ENCODE measurements at places on chromosomes 7 and 10.

DNA sequence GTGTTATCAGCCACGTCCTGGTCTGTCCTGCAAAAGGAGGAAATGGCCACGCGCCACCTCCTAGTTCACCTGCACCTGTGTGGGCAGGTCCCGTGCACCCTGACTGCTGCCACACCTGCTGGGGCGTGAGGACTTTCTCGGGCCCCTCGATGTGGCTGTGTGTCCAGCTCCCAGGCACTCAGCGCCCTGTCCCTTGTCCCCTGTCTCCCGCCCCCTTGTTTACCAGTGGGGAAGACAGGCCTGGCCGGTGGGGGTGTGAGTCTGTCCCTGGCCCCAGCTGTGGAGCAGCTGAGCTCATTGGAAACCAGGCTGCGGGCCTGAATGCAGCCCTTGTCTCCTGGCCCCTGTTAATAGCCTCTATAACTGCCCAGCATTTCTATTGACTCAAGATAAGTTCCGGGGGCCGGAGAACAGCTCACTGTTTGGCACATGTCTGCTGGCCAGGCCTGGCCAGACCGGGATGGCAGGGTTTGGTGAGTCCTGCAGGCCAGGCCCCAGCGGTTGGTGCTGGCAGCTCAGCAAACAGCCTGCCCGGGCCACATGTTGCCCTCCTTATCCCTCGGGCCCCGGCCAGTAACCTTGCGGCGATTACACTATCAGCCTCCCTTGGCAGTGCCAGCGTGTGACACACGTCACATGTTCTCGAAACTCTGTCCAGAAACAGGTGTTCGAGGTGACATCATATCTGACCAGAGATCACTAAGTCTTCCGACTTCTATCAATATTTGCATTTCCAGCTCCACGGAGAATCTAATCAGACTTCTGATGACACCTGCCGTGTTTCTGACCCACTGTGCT is 52.1 kb downstream of the FOXL3 start:
- no peak for DNase-seq

- no peak for DNase-seq
Measured at GRCh38 chr7:157282141-157282801, 54.5 kb upstream of the DNAJB6 start.

DNA sequence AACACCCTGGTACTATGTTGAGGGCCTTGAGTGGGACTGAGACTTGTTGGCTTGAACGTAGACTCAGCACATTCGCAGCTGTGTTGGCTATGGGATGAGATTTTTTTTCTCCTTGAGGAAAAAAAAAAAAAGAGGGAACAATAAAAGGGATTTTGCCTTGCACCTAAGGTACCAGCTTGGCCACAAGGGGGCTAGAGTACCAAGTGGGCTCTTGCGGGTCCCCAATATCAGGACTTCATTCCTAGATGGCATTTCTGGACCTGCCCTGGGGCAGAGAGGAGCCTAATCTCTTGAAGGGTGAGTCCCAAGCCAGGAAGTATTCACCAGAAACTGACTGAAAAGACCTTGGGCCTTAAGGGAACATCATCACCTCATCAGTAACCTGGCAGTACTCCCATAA is 1083.6 kb upstream of the PHF14 start:
- no peak for DNase-seq

- no peak for DNase-seq
Measured at GRCh38 chr7:64965594-64965993, 25.2 kb downstream of the ZNF117 start.

DNA sequence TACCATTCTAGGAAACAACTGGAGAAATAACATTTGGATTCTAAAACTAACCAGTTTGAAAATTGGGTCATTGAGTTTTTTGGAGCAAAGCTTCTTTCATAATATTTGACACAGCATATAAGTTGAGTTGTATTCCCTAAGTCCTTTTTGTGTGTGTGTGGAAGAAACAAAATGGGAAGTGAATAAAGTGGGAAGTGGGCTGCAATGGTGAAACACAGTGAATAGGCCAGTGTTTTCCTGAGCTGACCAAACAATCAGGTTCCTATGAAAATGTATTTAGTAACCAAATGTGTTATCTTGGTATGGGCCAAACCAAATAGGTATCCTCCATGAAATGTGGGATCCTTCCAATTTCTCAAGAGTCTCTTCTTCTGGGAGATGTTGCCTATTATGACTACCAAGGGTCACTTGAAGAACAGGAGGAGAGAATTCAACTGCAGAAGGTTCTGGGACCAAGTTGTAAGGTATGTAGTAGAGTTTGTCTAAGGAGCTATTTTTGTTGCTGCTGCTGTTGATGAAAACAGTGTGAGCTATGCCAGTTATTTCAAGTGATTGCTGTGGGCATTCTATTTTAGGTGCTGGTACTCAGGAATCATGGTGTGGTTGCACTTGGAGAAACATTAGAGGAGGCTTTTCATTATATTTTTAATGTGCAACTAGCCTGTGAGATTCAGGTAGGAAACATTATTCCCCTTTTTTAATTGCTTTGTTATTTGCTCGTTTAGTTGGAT is 88.3 kb upstream of the MXI1 start:
- no peak for DNase-seq

DNA sequence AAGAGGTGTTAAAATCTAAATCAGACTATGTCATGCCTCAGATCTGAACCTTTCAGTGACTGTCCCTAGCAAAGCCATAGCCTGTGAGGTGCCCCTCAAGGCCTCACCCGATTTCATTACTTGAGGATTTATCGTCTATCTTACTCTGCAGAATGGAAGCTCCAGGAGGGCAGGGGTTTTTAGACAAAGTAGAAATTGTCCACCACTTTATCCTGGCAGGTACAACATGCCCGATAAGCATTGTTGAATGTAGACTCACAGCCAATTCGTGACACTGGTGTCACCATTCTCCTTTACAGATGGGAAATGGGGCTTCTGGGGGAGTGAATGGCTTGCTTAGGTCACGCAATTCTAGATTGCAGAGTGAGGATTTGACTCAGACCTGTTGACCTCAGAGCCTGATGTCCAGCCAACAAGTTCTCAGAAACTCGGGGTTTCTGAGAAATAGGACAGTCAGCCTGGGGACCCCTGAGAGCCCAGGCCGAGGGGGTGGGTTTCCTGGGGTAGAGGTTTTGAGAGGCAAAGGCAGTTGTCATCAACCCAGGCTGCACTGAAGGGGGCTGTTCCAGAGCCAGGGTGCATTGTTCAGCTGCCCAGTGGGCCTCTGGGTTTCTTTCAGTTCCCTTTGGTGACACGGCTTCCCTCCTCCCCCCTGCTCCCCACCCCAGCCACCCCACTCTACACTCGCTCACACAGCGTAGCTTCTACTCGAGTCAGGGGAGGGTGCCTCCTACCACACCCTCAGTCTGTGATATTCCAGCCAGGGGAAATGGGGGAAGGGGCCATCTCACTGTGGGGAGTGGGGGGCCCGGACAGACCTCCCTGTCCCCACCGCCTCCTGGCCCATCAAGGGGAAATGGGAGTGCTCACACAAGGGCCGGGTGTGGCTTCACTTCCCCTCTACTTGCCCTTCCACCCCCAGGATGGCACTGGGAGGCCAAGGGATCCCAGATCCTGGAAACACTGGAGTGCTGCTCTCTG is 3.1 kb upstream of the IRF5 start:
- no peak for DNase-seq

DNA sequence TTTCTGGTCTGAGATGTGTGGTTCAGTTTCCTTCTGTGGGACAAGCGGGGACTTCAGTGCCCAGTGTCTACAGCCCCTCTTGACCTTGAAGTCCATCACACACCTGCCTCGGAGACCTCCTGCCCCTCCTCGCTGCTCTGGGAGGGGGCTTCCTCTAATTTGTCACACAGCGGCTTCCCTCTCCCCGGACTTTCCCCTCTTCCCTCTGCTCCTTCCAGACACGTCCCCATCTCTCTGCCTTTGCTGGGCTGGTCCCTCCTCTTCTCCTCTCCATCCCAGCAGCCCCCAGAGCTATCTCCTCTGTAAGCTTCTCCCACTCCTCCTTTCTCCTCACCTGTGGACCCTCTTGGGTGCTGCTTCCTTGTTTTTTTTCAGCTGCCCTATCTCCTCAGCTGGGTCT is 122.2 kb upstream of the SORCS3 start:
- DNase-seq: no peak

DNA sequence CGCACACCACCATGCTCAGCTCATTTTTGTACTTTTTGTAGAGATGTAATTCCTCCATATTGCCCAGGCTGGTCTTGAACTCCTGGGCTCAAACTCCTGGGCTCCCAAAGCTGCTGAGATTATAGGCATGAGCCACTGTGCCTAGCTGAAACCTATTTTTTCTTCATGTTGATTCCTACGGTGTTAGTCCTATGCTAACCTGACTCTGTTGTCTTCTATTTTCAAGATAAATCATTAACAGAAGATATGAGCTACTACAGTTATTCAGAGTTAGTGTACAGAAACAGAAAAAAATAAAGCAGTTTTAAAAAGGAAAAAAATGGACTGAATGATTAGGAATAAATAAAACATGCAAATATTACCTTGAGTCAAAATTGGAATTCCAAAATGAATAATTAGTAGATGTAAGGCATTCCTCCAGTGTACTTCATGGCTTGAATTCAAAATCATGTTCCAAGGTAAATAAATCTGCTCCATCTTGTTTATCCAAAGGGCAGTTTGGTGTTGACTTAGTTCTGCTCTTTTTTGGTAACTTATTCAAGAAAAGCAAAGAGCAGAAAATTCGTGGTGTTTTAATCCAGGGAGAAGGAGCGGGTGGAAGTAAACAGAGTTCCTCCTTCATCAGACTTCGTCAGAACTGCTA is 185.8 kb downstream of the CACNB2 start:
- no peak for DNase-seq

DNA sequence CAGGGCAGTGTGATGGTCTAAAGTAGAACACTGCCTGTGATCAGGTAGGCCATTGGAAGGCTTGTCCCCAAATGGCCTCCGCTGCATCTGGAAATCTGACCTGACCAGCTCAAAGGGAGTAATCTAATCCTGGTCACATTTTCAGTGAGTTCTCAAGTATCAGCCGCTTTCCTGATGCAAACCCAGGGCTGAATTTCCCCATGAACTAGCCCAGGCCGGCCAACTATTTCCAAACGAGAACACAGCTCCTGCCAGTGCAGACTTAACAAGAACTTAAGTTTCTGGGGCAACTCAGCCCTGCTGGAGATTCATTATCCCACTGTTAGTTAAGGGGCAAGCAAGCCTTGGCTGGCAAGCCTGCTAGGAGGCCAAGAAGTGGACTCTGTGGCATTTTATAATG is 59.6 kb upstream of the FAM180A start:
- no peak for DNase-seq

DNA sequence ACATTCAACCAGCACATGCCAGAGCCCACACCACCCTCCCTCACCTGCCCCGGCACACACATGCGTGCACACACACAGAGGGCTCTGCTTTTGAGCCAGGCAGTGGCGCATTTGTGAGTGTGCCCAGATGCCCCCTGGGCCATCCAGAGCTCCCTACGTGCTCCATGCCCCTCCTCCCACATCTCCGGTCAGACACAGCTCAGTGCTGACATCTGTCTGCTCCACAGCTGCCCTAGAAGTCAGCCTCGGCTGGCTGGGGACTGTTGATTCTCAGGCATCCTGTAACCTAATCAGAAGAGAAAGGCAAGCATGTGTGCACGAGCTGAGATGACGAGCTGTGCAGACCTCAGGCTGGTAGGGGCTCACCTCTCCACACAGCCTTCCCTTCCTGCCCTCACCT is 135.1 kb downstream of the ZMIZ1 start:
- no peak for DNase-seq

- peak; percentile 59 for DNase-seq
Measured at GRCh38 chr7:2172311-2173188, 60.2 kb downstream of the MAD1L1 start.

GRCh38 chr10:70324951-70325781 is 41.4 kb upstream of the NPFFR1 start:
- no peak for DNase-seq

DNA sequence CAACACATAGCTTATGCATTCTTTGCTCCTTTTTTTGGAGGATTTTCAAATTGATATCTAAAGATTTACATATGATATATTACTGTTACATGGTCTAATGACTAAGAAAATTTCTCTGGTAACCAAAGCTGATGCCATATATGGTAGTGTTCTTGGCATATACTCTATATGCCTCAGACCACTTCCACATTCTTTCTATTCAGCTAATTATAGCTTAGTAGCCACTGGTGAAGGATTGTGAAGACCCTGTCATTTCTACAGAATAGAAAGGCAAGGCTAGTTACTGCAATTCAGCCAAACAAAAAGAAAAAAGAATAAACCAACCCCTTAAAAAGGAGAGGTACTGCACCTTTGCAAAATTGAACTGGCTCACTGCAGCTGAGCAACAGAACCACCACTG is 3.7 kb downstream of the PURB start:
- no peak for DNase-seq

GRCh38 chr7:33369888-33370287 is 240.5 kb downstream of the BBS9 start:
- no peak for DNase-seq

GRCh38 chr10:119301397-119301796 is 94.0 kb downstream of the GRK5 start:
- no peak for DNase-seq

DNA sequence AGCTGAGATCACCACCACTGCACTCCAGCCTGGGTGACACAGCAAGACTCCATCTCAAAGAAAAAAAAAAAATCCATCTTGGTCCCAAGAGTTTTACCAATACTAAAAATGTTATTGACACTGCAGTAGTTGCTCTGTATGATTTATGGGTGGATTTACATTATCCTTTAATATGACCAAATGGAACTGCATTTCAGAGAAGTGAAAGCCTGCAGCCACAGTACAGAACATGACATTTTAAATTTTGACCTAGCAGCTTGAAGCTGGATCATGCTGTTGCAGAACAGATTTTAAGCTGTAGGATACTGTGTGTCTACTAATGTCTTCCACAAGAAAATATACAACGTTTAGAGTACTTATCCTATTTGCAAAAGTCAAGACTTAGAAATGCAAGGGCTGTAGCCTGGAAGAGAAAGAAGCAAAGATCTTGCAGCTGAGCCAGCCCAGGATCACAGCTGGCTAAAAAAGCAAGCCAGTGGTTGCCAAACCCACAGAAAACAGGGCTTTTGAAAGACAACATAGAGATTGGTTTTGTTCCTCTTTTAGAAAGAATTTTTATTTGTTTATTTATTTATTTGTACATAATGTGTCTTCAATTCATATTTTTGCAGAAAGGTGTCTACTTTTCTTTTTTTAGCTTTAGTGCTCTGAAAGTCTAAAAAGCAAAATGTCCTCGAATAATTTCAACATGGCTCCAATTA is 55.2 kb upstream of the WNT16 start:
- DNase-seq: no peak

- DNase-seq: no peak
Measured at GRCh38 chr10:86365346-86366032, 1.1 kb downstream of the GRID1 start.

GRCh38 chr7:1526271-1526754 is 4.2 kb upstream of the MAFK start:
- no peak for DNase-seq

All from renal cortex interstitium (tissue), 15 donors.